ENCODE measurements at places on chromosomes 11 and 22. TPM values are rescaled to one million over a fixed set of nuclear protein-coding genes. Genes with fewer than 3 reads are reported as not detected.
A peak's percentile ranks its signal among the peaks of the same experiment; 100 is the strongest.

DNA sequence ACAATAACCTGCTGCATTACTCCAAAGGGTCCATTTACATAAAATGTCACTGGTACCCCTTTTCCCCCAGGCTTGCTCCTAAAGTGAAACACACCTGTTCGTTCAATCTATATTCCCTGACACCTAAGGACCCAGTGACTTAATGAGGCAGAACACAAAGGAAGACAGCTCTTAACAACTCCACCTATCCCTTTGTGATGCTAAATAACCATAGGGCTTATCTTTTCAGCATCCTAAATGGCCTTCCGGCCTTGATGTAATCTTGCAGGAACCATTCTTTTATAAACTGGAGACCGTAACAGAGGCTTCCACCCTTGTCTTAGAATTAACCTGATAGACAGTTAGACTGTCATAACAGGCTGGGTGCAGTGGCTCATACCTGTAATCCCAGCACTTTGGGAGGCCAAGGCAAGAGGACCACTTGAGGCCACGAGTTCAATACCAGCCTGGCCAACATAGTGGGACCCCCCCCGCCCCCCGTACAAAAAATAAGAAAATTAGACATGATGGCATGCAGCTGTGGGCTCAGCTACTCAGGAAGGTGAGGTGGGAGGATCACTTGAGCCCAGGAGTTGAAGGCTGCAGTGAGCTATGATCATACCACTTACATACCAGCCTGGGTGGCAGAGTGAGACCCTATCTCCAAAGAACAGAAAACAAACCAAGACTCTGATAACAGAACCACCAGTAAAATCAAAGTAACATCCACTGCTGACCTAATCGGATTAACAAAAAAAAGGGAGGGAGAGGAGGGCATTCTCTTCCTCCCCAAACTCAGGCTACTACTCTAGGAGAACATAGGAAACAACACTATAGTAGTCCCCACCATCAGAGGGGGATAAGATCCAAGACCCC lies 5.1 kb downstream of the CHEK2 start:
- no peak for DNase-seq

GRCh38 chr11:62602141-62603071 lies 741 bp upstream of the MTA2 start:
- DNase-seq, result peak; percentile 90

DNA sequence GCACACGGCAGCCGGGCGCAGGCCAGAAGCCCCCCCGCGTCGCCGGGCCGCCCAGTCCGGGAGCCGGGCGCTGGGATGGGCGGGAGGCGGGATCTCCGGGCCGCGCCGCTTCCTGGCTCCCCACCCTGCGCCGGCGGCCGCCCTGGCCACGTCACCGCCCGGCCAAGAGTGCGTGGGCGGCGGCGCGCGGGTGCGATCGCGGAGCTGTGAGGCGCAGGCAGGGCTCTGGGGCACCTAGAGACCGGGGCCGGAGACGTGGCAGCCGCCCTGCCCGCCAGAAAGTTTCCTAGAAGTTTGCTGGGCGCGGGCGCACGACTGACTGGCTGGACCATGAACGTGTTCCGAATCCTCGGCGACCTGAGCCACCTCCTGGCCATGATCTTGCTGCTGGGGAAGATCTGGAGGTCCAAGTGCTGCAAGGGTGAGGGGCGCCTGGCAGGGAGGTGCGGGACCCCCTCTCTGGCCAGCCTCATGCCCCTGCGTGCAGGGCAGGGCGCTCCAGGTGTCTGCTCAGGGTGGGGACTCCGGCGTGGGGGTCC lies at the start of gene KDELR3:
Gene KDELR3, plus strand, starts transcription at position 193 of the 539 bp plus-strand sequence. Its CDS starts 138 bp downstream, at position 331.
- peak; percentile 90 for DNase-seq

SCUBE2 gene
- 1.6 TPM for total RNA-seq

TMEM121B gene
- total RNA-seq, result 0.56 TPM

GRCh38 chr11:30586251-30587144 lies at the start of gene MPPED2:
Gene MPPED2 (minus strand): TSS chr11:30586353. CDS start chr11:30580373, 5,980 bp downstream.
- DNase-seq, result peak; percentile 50

DNA sequence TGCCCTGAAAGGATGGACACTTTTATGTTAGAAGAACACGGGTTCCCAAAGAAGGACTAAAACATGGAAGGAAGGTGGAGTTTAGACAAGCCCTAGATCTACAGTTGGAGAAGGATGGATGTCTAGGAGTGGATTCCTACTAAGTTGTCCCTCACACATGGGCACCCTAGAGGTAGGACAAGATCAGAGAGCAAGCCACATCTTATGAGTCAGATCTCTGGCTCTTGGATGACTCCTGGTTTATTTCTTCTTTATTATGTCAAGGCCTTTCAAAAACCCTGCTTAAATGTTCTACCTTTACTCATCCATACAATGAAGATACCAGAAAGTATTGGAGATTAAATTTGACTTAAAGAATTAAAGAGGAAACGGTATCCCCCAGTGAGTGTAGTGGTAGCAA lies 34.4 kb downstream of the PRCP start:
- DNase-seq, result no peak

DNA sequence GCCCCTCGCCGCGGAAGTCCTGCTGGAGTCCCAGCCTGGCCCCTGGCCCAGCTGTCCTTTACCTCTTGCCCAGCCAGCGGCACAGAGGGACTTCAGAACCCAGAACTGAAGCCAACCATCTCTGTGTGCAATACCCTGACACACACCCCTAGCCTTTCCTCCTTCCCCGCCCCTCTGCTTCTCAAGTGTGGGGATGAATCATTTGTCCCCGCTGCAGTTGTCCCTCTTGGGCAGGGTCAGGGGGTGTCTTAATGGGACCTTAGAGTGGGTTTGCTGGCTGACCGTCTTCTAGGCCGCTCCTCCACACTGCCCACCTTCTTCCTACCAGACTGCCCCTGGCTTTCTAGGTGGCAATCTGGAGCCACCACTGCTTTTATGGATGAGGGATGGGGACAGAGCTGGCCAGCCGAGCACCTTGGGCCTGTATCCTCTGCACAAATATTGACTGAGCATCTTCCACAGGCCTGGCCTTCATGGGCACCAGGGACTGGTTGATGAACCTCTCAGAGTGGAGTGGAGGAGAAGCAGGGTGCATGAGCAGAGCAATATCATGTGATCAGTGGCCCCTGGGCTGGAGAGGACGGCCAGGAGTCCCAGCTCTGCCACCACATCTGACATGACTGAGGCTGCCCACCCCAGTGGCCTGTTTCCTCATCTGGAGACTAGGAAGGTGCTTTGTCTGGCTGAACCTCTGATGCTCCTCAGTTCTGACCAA lies 668 bp upstream of the CHST1 start:
- DNase-seq, result no peak

DNA sequence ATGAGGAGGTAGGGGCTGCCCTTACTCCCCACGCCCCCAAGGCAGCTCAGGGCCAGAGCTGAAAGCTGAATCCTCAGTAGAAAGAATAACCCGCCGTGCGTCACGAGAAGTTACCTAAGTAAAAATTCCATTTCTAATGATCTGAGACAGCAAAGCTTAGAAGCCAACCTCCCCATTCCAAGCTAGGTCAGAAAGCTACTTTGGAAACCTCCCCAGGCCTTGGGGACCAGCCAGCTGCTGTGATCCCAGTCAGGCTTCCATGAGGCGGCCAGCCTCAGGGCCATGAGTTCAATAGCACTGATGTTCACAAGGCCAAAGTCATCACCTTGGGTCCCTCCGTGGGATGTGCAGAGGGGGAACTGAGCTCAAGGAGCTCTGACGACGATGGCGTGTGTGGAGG lies 6.9 kb downstream of the SHISAL1 start:
- DNase-seq, result peak; percentile 55

GRCh38 chr11:65502555-65503367 lies 3.9 kb downstream of the MALAT1 start:
- peak; percentile 4 for DNase-seq

PATE3 gene
- not detected for total RNA-seq

DNA sequence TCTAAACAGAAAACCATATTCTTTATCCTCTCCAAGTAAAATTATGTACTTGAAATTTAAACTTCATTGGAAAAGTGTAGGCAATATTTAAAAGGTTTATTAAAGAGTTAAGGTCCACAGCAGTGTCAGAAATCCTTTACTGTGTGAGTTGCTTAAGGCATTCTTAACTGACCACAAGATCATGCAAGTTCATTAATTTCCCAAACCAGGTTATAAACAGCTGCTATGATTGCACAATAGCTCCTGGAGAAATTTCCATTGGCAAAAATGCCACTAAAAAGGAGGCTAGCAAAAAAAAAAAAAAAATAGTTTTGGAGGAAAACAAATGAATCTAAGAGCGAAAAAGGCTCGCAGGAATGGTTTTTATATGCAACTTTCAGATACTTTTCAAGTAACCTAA lies 106.2 kb downstream of the ETS1 start:
- no peak for DNase-seq

CRYBA4 gene
- not detected for total RNA-seq

GRCh38 chr22:47204002-47204979 lies 441.8 kb downstream of the TBC1D22A start:
- DNase-seq, result no peak

DNA sequence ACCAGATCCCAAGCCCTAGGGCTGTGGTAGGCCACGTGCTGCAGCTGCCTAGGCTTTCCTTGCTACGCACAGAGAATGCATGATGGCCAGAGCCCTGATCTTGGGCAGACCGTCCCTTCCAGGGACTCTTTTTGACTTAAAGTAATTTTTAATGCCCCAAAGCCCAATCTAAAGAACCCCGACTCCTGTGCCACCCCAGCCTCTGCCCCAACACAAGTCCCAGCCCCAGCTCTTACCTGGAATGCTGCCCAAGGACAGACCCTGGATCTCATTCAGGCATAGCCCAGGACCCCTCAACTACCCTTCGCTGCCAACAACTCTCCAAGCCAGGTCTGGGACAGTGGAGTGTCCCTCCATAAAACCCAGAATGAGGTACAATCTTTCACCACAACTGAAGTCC lies 211.7 kb upstream of the B3GAT1 start:
- DNase-seq, result no peak

- DNase-seq, result no peak
Measured at GRCh38 chr11:84721561-84721961, 905.6 kb downstream of the DLG2 start.

WBP2NL gene
- total RNA-seq, result 0.51 TPM

MCHR1 gene
- total RNA-seq, result 2.2 TPM

GRCh38 chr11:19344661-19345518 lies 104.1 kb upstream of the E2F8 start:
- DNase-seq, result peak; percentile 68

DNA sequence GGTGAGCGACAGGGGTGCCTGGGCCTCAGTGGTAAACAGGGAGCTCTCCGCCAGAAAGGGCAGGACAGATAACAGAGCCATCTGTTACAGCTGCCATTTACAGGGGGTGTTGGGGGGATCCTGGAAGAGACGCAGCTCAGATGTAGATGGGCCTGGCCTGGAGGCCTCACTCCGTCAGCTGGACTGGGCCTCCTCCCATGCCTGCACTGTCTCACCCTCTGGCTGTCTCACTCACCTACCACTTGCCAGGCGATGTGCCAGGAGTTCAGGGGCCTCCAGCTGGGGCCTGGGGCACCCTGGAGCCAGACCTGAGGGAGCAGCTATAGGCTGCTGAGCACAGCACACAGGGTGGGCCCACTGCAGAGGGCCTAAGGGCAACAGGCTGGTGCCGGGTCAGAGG lies 16.3 kb upstream of the SUSD2 start:
- DNase-seq, result no peak

Data from right cardiac atrium (tissue), 5 donors.